ENCODE measurements at places on chromosomes 11 and 22. TPM values are rescaled to one million over a fixed set of nuclear protein-coding genes. Genes with fewer than 3 reads are reported as not detected.

ALKBH8 gene
- 6.9 TPM for total RNA-seq

PTDSS2 gene
- 33.9 TPM for total RNA-seq

TMPRSS6 gene
- total RNA-seq, result not detected

C11orf16 gene
- total RNA-seq, result not detected

ST13 gene
- 320 TPM for total RNA-seq

Measured in endothelial cell of coronary artery (primary cell).